ENCODE measurements at places on chromosomes 4 and X.

GRCh38 chr4:22881411-22881810 is 188.7 kb downstream of the GBA3 start:
- DNase-seq, result no peak

- no peak for DNase-seq
Measured at GRCh38 chr4:143538979-143539669, 25.6 kb downstream of the SMARCA5 start.

DNA sequence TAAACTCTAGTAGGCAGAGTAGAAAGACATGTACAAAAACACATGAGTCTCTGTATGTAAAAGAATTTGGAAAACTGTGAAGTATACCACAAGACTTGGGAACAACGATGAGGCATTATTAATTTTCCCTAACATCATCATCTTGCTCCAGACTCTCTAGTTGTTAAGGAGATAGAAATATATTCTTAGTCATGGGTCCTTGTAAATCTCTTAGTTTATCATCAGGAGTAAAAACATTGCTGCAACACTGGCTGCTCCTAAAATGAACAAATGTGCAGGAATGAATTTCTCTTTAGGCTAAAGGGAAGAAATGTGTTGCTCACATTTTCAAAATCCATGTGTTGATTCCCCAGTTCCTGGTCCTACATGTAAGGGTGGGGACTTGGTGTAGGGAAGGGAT is 384.6 kb downstream of the STIM2 start:
- DNase-seq, result no peak

GRCh38 chrX:48703642-48704481 is 7.3 kb downstream of the SUV39H1 start:
- DNase-seq, result no peak

DNA sequence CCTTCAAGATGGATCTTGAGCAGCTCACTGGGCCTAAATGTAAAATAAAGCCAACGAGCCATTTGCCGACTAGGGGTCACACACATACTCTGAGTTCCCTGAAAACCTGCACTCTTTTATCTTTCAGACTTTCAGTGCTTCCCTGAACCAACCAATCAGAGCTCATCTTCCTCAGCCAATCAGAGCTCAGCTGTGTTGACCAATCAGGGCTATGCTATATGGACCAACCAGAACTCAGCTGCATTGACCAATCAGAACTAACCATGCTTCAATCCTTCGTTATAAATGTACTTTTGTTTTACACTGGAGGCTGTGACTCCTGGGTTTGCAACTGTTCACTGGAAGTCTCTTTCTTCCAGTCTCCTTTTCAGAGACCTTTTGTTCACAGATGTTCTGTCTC is 19.3 kb downstream of the SLC25A53 start:
- no peak for DNase-seq

DNA sequence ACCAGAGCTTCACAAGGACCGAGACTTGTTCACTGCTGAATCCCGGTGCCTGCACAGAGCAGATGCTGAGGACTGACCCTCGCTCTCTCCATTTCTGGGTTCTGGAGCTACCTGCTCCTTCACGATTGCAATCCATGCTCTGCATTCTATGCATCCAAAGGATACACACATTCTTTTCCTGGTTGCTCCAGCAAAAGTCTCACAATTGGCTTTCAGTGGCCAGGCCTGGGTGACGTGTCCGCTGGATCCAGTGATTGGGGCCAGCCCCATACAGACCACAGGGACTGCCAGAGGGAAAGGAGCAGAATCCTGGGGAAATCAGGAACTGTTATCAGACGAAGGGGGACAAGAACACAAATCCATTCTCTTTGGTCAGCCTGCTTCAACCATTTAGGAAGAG is 14.9 kb upstream of the CDKN2AIP start:
- DNase-seq, result no peak

DNA sequence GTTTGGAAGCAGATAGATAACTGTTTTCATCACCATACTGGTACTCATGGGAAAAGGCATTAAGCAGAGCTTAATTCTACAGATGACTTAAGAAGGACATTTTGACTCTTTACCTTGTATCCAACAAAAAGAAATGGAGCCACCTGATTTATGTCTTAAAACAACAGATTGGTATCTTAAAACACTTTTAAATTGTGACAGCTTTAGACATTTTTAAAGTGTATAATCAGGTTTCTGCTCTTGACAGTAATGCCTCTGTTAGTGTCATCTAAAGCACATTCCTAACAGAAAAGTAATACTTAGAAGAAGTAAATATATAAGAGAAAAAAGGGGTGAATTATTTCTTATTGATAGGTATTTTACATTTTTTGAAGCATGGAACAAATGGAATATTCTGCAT is 55.9 kb downstream of the SPATA4 start:
- DNase-seq, result no peak

- DNase-seq, result no peak
Measured at GRCh38 chrX:124605511-124605910, 259.1 kb downstream of the SH2D1A start.

DNA sequence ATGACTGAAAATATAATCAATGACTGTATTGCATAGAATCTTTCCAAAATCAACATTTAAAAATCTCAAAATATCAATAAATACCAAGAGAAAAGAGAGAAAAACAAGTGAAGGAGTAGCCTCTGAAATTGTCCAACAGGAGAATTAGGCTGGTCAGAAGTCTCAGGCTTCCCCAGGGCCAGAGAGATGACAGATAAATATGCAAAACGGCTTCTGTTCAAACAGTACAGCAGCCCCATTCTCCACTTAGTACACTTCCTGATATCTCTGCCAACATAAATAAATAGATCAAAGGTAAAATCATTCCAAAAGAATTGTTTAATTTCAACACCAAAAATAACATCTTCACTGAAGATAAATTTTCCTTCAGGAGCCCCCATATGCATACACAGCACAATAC is 204.7 kb upstream of the GABRA2 start:
- no peak for DNase-seq

GRCh38 chrX:69025802-69026301 is 139.4 kb downstream of the PJA1 start:
- DNase-seq, result no peak

DNA sequence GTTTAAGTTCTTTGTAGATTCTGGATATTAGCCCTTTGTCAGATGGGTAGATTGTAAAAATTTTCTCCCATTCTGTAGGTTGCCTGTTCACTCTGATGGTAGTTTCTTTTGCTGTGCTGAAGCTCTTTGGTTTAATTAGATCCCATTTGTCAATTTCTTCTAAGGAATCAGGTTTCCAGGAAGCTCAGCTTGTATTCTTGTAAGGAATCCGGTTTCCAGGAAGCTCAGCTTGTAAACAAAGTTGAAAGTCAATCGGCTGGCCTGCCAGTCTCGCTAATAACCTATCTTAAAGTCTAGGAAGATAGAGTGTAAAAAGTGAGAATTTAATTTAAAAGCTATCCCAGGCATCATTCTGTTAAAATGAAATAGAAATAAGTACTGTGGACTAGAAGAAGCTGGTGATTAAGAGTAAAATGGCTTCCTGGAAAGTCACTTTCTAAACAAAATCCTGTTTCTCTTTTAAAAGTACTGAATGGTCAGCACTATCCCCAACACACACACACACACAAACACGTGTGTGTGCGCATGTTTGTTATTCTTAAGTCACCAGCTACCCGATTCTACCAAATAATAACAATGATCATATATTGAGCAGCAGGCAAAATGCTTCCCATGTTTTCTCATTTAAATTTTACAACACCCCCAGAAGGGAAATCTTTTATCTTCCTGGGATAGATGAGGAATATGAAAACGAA is 171.7 kb downstream of the PAPSS1 start:
- no peak for DNase-seq

DNA sequence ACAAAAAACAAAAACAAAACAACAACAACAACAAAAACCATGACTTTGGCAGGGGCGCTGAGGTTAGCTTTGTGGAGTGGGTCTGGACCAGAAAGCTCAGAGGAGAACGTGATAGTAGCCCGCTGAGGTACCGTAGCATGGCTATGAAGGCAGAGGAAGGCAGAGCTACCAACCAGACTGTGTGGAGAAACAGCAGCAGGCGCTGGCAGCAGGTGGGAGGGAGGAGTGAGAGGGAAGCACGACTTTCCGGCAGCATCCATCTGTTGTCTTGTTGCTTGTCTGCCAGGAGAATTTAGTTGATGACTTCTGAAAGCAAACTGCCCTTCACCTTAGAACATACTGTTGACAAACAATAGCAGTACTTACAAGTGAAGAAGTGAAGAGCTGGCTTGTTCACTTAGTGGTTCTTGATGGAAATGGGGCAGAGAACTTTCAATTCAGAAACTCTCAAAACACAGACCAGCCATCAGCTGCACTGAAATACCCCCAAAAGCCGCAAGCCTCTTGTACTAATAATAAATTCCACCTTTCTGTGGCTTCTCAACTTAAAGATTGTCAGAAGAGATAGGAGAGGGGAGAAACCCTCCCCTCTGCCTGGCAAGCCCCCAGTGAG is 447.2 kb downstream of the SLITRK2 start:
- DNase-seq, result no peak

GRCh38 chrX:15475486-15475885 is 17.6 kb downstream of the PIR start:
- no peak for DNase-seq

- DNase-seq, result no peak
Measured at GRCh38 chr4:20506827-20507226, 193.4 kb upstream of the PACRGL start.
